ENCODE measurements at places on chromosomes 2 and 18.

DNA sequence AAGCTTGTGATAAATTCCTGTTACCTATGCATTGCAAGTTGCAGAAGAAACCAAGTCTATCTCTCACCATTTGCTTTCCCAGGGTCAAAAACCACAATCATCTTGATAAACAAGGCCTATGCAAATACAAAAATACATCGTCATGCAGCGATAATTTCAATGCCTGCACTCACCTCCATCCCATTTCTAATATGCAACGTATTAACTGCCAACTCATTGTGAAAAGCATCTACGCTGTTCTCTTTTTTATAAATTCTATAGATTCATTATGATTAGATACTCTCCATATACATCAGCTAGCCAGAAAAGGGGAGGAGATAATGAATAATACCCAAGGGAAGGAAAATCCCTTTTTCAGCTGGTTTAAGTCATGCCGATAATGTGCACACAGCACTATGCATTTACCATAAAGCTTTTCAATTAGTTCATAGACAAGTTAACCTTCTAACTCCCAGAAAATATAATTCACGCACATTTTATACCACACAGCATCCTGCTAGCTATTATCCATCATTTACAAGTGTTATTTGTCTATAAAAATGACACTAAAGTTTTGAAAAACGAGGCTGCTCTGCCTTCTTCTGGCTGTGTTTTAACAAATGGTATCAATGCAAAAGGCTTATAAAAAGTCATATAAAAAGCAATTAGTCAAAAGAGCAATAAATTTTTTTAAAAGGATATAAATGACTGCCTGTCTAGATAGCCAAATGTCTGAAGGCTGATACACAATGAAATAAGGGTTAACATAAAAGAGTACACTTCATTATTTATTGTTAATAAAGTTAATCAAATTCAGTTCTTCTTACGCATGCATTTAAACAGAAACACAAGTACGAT, 77.6 kb downstream of the AFF3 start:
- H3K27ac ChIP-seq = no peak overlapping the region
- DNase-seq = no peak
- no peaks in the 10 kb centered on the region for H3K4me1 ChIP-seq
- no peaks in the 10 kb centered on the region for H3K36me3 ChIP-seq
- no peak overlapping the region for H3K4me3 ChIP-seq
- peaks cover 4% of the 10 kb centered on the region for H3K27me3 ChIP-seq

DNA sequence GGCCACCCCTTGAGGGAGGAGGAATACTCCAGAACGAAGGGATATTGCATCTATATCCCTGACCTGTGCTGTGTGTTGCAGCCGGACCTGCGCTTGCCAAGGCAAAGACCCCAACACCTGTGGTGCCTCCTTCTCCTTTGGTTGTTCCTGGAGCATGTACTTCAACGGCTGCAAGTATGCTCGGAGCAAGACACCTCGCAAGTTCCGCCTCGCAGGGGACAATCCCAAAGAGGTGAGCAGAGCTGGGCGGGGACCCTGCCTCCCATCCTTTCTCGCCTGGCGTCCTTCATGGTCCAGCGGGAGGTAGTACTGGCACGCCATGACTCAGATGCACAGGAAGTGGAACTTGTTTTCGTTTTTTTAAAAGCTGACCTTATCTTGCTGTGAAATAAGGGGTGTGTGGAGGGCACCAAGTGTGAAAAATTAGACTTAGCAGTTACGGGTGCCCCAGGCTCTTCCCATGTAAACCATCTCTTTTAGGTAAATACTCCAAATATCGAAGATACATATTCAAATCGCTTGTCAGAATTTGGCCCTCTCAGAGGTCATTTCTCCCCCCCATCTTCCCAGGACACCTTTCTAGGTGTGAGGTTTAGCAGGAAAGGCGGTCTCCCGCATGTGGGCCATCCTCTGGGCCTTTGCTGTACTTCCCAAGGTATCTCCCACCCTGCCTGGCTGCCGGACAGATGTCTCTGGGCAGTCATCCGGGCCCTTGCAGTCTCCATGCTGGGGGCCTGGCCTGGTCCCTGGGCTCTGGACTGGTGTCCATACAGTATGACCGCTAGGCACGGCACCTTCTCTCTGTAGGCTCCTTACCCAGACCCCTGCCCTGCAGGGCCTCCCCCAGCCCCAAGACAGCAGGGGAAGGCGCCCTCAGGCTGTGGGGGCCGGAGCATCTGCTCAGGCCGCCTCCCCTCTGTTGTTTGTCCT, 57.6 kb downstream of the BOLA3 start:
- H3K36me3 ChIP-seq = peaks cover 14% of the 10 kb centered on the region
- H3K27ac ChIP-seq = peak overlapping the region; percentile 71
- H3K4me1 ChIP-seq = peaks cover 41% of the 10 kb centered on the region
- no peaks in the 10 kb centered on the region for H3K27me3 ChIP-seq

DNA sequence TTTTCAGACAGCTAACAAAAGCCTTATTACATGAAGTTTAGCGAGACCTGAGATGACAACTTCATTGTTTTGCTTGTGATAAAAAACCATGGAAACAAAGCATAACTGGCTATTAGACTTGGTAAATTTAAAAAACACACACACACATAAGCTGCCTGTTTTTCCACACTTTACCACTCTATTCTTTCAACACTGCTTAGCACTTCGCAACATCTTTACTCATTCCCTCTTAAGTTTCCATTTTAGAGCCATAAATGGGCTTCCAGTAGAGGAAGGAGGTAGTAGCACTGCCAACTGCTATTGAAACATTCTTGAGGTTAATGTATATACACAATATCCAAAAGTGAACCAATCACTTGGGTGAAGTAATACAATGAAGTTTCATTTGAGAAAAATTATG, 54.1 kb downstream of the BAZ2B start:
- no peaks in the 10 kb centered on the region for H3K27me3 ChIP-seq
- no peak for DNase-seq
- no peak overlapping the region for H3K27ac ChIP-seq
- no peaks in the 10 kb centered on the region for H3K4me1 ChIP-seq

DNA sequence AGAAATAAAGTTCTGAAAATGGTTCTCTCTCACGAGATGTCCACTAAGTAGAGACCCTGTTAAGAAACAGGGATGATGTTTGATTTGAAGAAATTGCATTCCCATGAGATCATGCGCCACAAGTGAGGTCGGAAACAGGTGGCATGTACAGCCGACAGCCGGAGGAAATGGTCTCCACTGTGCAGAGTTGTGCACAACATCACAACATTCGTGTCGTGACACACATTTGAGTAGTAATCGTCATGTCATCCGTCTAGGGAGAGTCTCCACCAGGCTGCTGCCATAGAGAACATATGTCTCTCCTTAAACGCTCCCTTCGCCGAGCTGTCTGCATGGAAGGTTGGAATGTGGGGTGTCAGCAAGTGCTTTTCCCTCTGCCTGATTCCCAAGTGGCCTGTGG, 84.7 kb downstream of the ASAP2 start:
- H3K36me3 ChIP-seq = no peaks in the 10 kb centered on the region
- no peaks in the 10 kb centered on the region for H3K4me1 ChIP-seq
- H3K27ac ChIP-seq = no peak overlapping the region
- DNase-seq = no peak

GRCh38 chr2:38178556-38179419, 102.8 kb upstream of the CYP1B1 start:
- H3K4me1 ChIP-seq = peaks cover 40% of the 10 kb centered on the region
- peak overlapping the region; percentile 18 for H3K4me3 ChIP-seq
- peaks cover 11% of the 10 kb centered on the region for H3K36me3 ChIP-seq

DNA sequence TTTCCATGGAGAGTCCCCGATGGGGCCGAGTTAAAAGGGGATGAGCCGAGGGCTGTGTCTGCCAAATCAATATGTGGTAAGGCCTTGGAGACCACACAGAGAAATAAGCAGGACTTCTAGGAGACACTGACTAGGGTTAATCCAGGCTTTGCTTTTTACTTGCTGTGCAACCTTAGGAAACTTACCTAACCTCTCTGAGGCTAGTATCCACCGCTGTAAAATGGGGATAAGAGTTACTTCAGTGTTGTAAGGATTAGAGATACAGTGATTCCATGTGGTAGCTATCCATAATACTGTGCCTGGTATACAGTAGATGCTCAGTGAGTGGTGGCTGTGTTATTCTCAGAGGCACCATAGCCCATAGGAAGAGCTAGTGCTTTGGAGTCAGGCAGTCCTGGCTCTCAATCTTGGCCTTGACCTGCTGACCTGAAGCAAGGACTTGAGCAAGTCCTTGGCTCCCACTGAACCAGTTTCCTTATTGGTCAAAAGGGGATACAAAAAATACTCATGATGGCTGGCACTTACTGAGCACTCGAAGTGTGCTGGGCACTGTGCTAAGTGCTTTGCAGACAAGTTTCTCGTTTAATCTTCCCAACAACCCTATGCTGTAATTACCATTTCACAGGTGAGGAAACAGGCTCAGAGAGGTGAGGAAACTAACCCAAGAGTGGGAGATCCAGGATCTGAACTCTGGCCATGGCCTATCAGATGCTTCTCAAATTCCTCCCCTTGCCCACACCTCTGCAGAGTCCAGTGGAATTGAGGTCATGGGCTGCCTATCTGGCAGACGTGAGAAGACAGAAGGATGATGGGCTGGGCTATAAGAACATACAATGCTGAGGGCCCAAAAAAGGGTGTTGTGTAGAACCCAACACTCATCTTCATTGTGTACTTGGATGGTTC, 12.0 kb upstream of the DES start:
- H3K27ac ChIP-seq = no peak overlapping the region
- no peaks in the 10 kb centered on the region for H3K4me1 ChIP-seq
- H3K36me3 ChIP-seq = no peaks in the 10 kb centered on the region
- DNase-seq = no peak
- peaks cover 7% of the 10 kb centered on the region for H3K27me3 ChIP-seq

GRCh38 chr2:139790136-139790535, 1009.9 kb upstream of the NXPH2 start:
- no peak overlapping the region for H3K4me3 ChIP-seq
- DNase-seq = no peak
- H3K27me3 ChIP-seq = no peaks in the 10 kb centered on the region
- H3K36me3 ChIP-seq = no peaks in the 10 kb centered on the region
- H3K27ac ChIP-seq = no peak overlapping the region

- no peak overlapping the region for H3K27ac ChIP-seq
- DNase-seq = no peak
- H3K4me3 ChIP-seq = no peak overlapping the region
- H3K36me3 ChIP-seq = no peaks in the 10 kb centered on the region
- peaks cover 15% of the 10 kb centered on the region for H3K4me1 ChIP-seq
Observed at GRCh38 chr2:102110596-102111334, 31.8 kb upstream of the IL1R1 start.

GRCh38 chr2:28231110-28231631, 161.5 kb upstream of the FOSL2 start:
- peaks cover 10% of the 10 kb centered on the region for H3K4me1 ChIP-seq
- no peaks in the 10 kb centered on the region for H3K27me3 ChIP-seq
- H3K4me3 ChIP-seq = no peak overlapping the region
- H3K36me3 ChIP-seq = no peaks in the 10 kb centered on the region

DNA sequence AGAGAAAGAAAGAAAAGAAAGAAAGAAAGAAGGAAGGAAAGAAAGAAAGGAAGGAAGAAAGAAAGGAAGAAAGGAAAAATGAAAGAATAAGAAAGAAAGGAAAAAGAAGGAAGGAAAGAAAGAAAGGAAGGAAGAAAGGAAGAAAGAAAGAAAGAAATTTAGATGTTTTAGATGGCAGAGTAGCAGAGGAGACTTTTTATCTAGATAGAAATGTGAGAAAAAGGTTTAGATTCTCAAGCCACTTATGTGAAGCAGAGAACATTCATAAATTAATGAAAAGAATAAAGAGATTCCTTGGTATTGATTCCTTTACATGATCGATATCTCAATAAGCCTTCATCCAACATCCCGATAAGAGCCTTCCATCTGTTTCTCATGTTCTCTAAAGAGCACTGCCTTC, 513.5 kb downstream of the CNTNAP5 start:
- no peak overlapping the region for H3K4me3 ChIP-seq
- no peaks in the 10 kb centered on the region for H3K36me3 ChIP-seq
- no peak overlapping the region for H3K27ac ChIP-seq

- H3K27ac ChIP-seq = no peak overlapping the region
- DNase-seq = no peak
- H3K36me3 ChIP-seq = peaks cover 4% of the 10 kb centered on the region
Observed at GRCh38 chr2:207184348-207184747, 18.6 kb upstream of the KLF7 start.

DNA sequence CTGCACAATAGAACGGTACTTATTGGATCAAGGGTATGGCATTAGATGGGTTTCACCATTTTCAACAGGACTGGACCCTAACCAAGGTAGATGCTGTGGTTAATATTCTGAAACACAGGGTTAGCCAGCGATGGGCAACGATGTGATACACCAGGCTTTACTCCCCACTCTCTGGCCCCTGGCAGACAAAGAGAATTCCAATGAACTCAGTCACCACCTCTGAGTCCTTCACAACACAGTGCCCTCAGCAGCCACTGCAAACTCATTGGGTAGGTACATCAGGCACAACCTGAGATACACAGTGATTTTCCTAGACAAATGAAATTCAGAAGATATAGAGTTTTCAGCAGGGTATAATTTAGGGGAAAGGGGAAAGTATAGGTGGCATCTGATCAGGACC, 634.5 kb downstream of the ZEB2 start:
- H3K4me1 ChIP-seq = no peaks in the 10 kb centered on the region
- H3K36me3 ChIP-seq = no peaks in the 10 kb centered on the region
- no peaks in the 10 kb centered on the region for H3K27me3 ChIP-seq
- no peak overlapping the region for H3K27ac ChIP-seq

GRCh38 chr2:162934191-162934590, 95.6 kb upstream of the KCNH7 start:
- no peak for DNase-seq
- no peaks in the 10 kb centered on the region for H3K36me3 ChIP-seq
- H3K4me1 ChIP-seq = no peaks in the 10 kb centered on the region
- H3K27ac ChIP-seq = no peak overlapping the region
- H3K4me3 ChIP-seq = no peak overlapping the region

- H3K36me3 ChIP-seq = peaks cover 5% of the 10 kb centered on the region
- no peak for DNase-seq
- H3K27me3 ChIP-seq = no peaks in the 10 kb centered on the region
- peaks cover 39% of the 10 kb centered on the region for H3K4me1 ChIP-seq
Observed at GRCh38 chr2:234304950-234305349, 191.9 kb downstream of the ARL4C start.

DNA sequence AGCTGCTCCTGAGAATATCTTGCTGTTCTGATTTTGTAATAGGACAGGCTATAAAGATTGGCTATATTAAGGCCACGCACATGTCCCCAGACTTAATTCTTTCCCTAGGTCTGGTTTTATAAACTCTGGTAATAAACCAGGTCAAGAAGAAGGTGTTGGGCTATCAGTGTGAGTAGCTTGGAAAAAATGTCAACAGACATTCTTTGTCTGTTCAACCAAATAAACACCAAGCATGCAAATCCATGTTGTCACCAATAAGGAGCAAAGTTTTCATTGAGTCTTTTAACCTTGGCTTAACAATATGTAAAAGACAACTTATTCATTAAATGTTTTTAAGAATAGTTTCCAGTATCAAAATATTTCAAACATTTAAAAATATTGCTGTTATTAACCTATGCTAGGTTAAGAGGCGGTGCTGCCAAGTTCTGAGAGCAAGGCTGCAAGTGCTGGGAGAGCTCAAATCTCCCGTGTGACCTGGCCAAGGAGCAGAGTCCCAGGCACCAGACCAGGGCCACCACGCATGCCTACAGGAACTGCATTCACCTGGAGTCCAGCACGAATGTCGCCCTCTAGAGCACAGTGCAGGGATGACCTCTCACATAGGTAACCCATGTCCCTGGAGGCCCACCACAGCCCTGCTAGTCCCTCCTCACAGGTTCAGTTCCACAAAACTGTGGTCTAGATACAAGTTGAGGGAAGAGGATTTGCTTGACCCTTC, 120.5 kb upstream of the POU3F3 start:
- H3K36me3 ChIP-seq = no peaks in the 10 kb centered on the region
- DNase-seq = no peak
- no peak overlapping the region for H3K4me3 ChIP-seq
- H3K27me3 ChIP-seq = peaks cover 7% of the 10 kb centered on the region
- H3K4me1 ChIP-seq = peaks cover 7% of the 10 kb centered on the region

GRCh38 chr2:70648961-70649360, 95.3 kb upstream of the TGFA start:
- no peaks in the 10 kb centered on the region for H3K4me1 ChIP-seq
- no peak for DNase-seq
- no peaks in the 10 kb centered on the region for H3K36me3 ChIP-seq
- peaks cover 25% of the 10 kb centered on the region for H3K27me3 ChIP-seq
- no peak overlapping the region for H3K27ac ChIP-seq
